Osteocyte (in vitro differentiated cells): ENCODE measurements at places on chromosomes 3 and 15. TPM values are rescaled to one million over a fixed set of nuclear protein-coding genes. Genes with fewer than 3 reads are reported as not detected.

GRCh38 chr15:89666858-89667705, 11.8 kb upstream of the KIF7 start:
- H3K27me3 ChIP-seq, result no peaks in the 10 kb centered on the region
- H3K36me3 ChIP-seq, result no peaks in the 10 kb centered on the region

DNA sequence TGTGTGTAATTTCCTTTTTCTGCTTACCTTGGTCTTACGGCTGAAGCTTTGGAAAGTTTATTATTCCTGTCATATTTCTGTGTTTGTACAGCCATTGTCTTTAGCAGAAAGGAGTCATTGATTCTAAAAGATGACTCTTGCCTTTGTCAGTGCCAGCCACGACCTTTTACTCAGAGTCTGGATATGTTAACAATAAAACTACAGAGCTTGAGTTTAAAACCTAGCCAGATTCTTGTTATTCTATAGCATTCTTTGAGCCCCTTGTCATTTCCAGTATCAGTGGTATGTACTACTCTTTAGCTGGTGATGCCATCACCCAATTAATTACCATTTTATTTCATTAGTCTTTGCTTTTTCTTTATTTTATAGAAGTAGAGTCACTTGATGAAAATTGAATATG, 142.4 kb downstream of the TCF12 start:
- H3K27ac ChIP-seq, result peak overlapping the region; percentile 75
- no peak for DNase-seq
- no peaks in the 10 kb centered on the region for H3K27me3 ChIP-seq
- H3K36me3 ChIP-seq, result peaks cover 7% of the 10 kb centered on the region
- peaks cover 63% of the 10 kb centered on the region for H3K4me1 ChIP-seq
- no peak overlapping the region for H3K4me3 ChIP-seq

DNA sequence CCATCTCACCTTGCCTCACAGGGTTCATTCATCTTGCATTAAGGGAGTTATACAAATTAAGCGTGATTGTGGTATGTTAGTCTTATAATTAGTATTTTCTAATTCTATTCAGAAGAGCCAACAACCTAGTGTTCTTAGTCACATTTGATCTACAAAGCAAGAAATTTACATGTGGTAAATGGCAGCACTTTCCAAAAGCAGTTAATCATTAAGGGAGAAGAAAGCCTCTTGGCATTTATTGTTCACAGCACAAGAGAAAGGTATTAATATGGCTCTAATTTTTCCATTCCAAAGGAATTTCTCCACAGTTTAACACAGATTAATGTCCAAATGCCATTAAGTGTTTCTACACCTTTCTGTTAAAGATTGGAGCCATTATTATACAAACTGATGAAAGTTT, 1077.1 kb downstream of the ZPLD1 start:
- H3K4me1 ChIP-seq, result no peaks in the 10 kb centered on the region
- H3K27me3 ChIP-seq, result peaks cover 9% of the 10 kb centered on the region
- H3K36me3 ChIP-seq, result no peaks in the 10 kb centered on the region
- no peak overlapping the region for H3K4me3 ChIP-seq
- no peak for DNase-seq
- no peak overlapping the region for H3K27ac ChIP-seq

GRCh38 chr3:190877925-190878324, 15.4 kb upstream of the GMNC start:
- no peak for DNase-seq
- H3K4me1 ChIP-seq, result no peaks in the 10 kb centered on the region
- no peak overlapping the region for H3K27ac ChIP-seq
- no peaks in the 10 kb centered on the region for H3K36me3 ChIP-seq
- no peak overlapping the region for H3K4me3 ChIP-seq

- H3K4me1 ChIP-seq, result peaks cover 10% of the 10 kb centered on the region
- H3K27me3 ChIP-seq, result no peaks in the 10 kb centered on the region
- H3K36me3 ChIP-seq, result no peaks in the 10 kb centered on the region
- H3K27ac ChIP-seq, result no peak overlapping the region
- no peak for DNase-seq
- no peak overlapping the region for H3K4me3 ChIP-seq
Measured at GRCh38 chr3:52792413-52792812, 2.2 kb upstream of the ITIH3 start.

GRCh38 chr3:192505731-192506130, 221.6 kb downstream of the FGF12 start:
- no peaks in the 10 kb centered on the region for H3K36me3 ChIP-seq
- DNase-seq, result no peak
- H3K27ac ChIP-seq, result no peak overlapping the region
- no peaks in the 10 kb centered on the region for H3K27me3 ChIP-seq

- H3K27ac ChIP-seq, result peak overlapping the region; percentile 99
- peak overlapping the region; percentile 67 for H3K4me3 ChIP-seq
- no peaks in the 10 kb centered on the region for H3K36me3 ChIP-seq
Measured at GRCh38 chr3:159854500-159855124, 134.0 kb upstream of the IL12A start.

- DNase-seq, result no peak
- no peak overlapping the region for H3K4me3 ChIP-seq
- peaks cover 6% of the 10 kb centered on the region for H3K36me3 ChIP-seq
- H3K27ac ChIP-seq, result no peak overlapping the region
- H3K4me1 ChIP-seq, result peaks cover 3% of the 10 kb centered on the region
Measured at GRCh38 chr3:138303474-138303873, 26.2 kb downstream of the NME9 start.

DNA sequence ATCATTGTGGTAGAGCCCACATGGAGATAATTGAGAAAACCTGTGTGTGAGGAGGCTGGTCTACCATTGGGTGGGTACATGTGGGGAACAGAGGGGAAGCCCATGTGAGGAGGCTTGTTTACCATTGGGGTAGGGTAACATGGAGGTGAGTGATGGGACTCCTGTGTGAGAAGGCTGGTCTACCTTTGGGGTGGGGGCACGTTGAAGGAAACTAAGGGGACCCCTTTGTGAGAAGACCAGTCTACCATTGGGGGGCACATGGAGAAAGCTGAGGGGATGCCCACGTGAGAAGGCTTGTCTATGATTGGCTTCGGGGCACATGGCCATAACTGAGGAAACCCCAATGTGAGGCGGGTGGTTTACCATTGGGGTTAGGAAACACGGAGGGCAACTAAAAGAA, 158.5 kb downstream of the FBLN2 start:
- peak; percentile 69 for DNase-seq
- H3K4me3 ChIP-seq, result no peak overlapping the region
- no peaks in the 10 kb centered on the region for H3K36me3 ChIP-seq
- no peaks in the 10 kb centered on the region for H3K27me3 ChIP-seq

DNA sequence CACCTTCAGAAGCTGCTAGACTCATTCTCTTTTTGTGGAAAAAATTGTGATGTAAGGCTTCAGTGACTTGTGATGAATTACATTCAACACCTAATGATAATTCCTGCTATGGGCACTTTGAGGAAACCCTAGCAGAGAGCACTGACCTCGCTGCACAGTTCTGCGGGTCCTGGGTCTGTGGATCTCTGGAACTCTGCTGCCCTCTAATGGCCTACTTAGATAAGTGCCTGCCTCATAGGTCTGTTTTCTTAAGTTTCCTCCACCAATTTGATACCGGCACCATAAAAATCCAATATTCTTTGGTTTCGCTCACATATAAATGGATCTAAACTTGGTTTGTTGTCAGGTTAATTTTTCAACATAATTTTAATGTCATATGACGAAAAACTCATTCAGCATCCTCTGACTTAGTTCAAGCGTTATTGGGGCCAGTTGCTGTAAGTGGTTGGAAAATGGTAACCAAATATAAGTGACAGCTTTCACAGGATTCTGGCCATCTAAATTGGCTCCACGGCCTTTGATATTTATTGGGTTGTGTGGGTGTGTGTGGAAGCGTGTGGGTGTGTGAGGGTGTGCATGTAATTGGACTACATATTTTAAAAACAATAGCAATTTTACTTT, 10.4 kb downstream of the SLITRK3 start:
- H3K27ac ChIP-seq, result no peak overlapping the region
- H3K36me3 ChIP-seq, result no peaks in the 10 kb centered on the region
- no peak for DNase-seq
- H3K4me1 ChIP-seq, result no peaks in the 10 kb centered on the region
- H3K27me3 ChIP-seq, result peaks cover 18% of the 10 kb centered on the region
- H3K4me3 ChIP-seq, result no peak overlapping the region

DNA sequence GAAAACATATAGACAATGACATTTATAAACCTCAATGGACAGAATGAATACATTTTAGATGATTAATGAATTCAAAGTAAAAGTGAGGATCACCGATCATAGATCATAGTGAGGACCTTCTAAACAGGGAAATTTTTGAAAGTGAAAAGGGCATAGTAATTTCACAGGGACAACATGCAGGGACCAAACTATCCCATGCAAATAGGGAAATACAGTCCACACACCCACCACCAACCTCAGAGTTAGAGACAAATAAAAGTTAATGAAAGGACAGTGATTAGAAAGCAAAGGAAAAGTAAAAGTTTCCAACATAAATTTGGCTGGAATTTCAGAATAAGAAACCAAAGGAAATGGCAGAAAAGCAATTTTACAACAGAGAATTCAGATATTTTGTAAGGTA, 15.4 kb upstream of the CHRNA7 start:
- H3K27ac ChIP-seq, result no peak overlapping the region
- H3K4me3 ChIP-seq, result no peak overlapping the region
- H3K36me3 ChIP-seq, result no peaks in the 10 kb centered on the region
- no peak for DNase-seq
- no peaks in the 10 kb centered on the region for H3K4me1 ChIP-seq

- no peaks in the 10 kb centered on the region for H3K36me3 ChIP-seq
- peaks cover 14% of the 10 kb centered on the region for H3K27me3 ChIP-seq
- H3K27ac ChIP-seq, result no peak overlapping the region
Measured at GRCh38 chr3:87958289-87958688, 100.5 kb downstream of the CGGBP1 start.

DNA sequence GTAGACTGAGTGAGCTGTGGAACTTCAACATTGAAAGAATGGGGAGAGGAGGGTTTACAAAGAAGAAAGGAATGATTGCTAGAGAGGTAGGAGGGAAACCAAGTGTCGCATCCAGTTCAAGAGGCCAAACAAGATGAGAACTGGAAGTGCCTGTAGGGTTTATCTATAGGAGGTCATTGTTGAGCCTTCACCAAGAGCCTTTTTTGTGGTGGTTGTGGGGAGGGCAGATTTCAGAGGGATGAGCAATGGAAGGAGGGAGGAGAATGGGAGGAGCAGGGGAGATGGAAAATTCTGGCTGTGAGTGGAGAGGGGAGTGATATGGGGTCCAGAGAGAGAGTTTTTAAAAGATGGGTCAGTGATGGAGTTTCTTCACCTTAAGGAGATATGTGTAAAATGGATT, 8.5 kb downstream of the PDIA5 start:
- H3K27me3 ChIP-seq, result no peaks in the 10 kb centered on the region
- peak overlapping the region; percentile 4 for H3K27ac ChIP-seq
- H3K4me1 ChIP-seq, result peaks cover 35% of the 10 kb centered on the region
- H3K4me3 ChIP-seq, result no peak overlapping the region
- DNase-seq, result no peak

- H3K4me1 ChIP-seq, result peaks cover 33% of the 10 kb centered on the region
- peaks cover 2% of the 10 kb centered on the region for H3K27me3 ChIP-seq
- no peaks in the 10 kb centered on the region for H3K36me3 ChIP-seq
- H3K4me3 ChIP-seq, result no peak overlapping the region
- no peak for DNase-seq
Measured at GRCh38 chr15:38130740-38131498, 121.7 kb upstream of the SPRED1 start.

DNA sequence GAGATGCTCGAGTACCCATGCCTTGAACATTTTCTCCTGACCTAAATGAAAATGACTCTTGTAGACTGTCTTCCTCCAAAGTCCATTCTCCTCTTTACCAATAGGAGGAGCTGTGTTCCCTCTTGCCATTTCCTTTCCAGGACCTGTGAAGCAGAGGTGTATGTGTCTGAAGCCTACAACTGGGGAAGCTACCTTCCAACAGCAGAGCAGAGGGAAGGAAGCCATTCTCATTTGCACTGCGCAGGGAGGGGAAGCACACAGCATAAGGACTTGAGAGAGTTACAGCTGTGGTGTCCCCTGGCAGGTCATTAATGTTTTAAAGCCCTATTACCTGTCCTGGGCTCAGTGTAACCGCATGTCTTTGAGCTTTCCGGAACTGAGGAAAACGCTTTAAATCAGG, 38.7 kb downstream of the HSPBAP1 start:
- H3K27me3 ChIP-seq, result no peaks in the 10 kb centered on the region
- no peak overlapping the region for H3K27ac ChIP-seq
- H3K36me3 ChIP-seq, result peaks cover 27% of the 10 kb centered on the region
- no peaks in the 10 kb centered on the region for H3K4me1 ChIP-seq
- no peak for DNase-seq

GRCh38 chr3:8736436-8736835, 2.8 kb downstream of the CAV3 start:
- H3K27ac ChIP-seq, result no peak overlapping the region
- no peak overlapping the region for H3K4me3 ChIP-seq
- H3K36me3 ChIP-seq, result no peaks in the 10 kb centered on the region
- H3K4me1 ChIP-seq, result peaks cover 18% of the 10 kb centered on the region
- no peaks in the 10 kb centered on the region for H3K27me3 ChIP-seq

GRCh38 chr3:181711325-181712135, at the start of gene SOX2:
TSS of gene SOX2 (plus strand) at chr3:181711925. CDS start at chr3:181712361, 436 bp downstream.
- H3K4me1 ChIP-seq, result peaks cover 14% of the 10 kb centered on the region
- H3K27ac ChIP-seq, result peak within 1 kb of the TSS; percentile 67
- H3K27me3 ChIP-seq, result peaks cover 65% of the 10 kb centered on the region

GRCh38 chr3:3629911-3630310, 169.3 kb upstream of the LRRN1 start:
- no peak for DNase-seq
- no peaks in the 10 kb centered on the region for H3K27me3 ChIP-seq
- H3K4me3 ChIP-seq, result no peak overlapping the region
- H3K4me1 ChIP-seq, result peaks cover 4% of the 10 kb centered on the region

- H3K27ac ChIP-seq, result no peak overlapping the region
- H3K36me3 ChIP-seq, result peaks cover 3% of the 10 kb centered on the region
- DNase-seq, result no peak
- peak overlapping the region; percentile 27 for H3K4me3 ChIP-seq
- peaks cover 92% of the 10 kb centered on the region for H3K27me3 ChIP-seq
Measured at GRCh38 chr3:158103081-158103886, 2.9 kb downstream of the SHOX2 start.

DNA sequence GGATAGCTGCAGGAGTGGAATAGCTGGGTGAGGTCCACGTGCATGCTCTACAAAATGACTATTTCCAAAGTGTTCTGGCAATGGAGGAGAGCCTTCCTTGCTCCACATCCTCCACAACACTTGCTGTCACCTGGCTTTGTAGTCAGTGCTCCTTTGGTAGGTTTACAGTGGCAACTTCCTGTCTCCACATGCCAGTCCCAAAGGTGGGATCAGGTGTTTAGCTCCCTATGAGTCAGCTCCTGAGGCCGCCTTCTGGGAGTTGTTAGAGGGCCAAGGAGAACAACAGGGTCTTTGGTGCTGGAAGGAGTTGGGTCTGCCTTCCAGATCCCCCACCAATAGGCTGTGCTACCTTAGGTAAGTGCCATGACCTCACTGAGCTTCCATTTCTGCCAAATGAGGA, 15.3 kb upstream of the LIMD1 start:
- no peak overlapping the region for H3K27ac ChIP-seq
- H3K36me3 ChIP-seq, result no peaks in the 10 kb centered on the region
- no peak overlapping the region for H3K4me3 ChIP-seq
- DNase-seq, result no peak
- H3K27me3 ChIP-seq, result peaks cover 2% of the 10 kb centered on the region

PRSS50 gene
- total RNA-seq, result not detected in 2 replicates

AQP9 gene
- total RNA-seq, result not detected in 2 replicates

ITIH4 gene
- total RNA-seq, result 7.1 and 7.2 TPM in 2 replicates

C15orf62 gene
- not detected in 2 replicates for total RNA-seq

PTH1R gene
- 12.9 and 15.4 TPM in 2 replicates for total RNA-seq

TPRG1 gene
- total RNA-seq, result 0.46 and 1.6 TPM in 2 replicates

CCRL2 gene
- total RNA-seq, result not detected in 2 replicates

ABHD10 gene
- 24.3 and 25.5 TPM in 2 replicates for total RNA-seq

GOLGA8S gene
- 0.30 and 0.44 TPM in 2 replicates for total RNA-seq

APBA2 gene
- 23.5 and 24.7 TPM in 2 replicates for total RNA-seq

PARP16 gene
- 9.4 and 9.5 TPM in 2 replicates for total RNA-seq

LSAMP gene
- 3.9 and 4.4 TPM in 2 replicates for total RNA-seq

LARP6 gene
- 119 and 123 TPM in 2 replicates for total RNA-seq

KBTBD12 gene
- total RNA-seq, result not detected in 2 replicates
